ENCODE measurements at places on chromosomes 12 and 14.

- DNase-seq = no peak
Observed at GRCh38 chr12:21715386-21715785, 57.7 kb upstream of the LDHB start.

GRCh38 chr14:52075371-52075770, 6.5 kb upstream of the NID2 start:
- DNase-seq = no peak

DNA sequence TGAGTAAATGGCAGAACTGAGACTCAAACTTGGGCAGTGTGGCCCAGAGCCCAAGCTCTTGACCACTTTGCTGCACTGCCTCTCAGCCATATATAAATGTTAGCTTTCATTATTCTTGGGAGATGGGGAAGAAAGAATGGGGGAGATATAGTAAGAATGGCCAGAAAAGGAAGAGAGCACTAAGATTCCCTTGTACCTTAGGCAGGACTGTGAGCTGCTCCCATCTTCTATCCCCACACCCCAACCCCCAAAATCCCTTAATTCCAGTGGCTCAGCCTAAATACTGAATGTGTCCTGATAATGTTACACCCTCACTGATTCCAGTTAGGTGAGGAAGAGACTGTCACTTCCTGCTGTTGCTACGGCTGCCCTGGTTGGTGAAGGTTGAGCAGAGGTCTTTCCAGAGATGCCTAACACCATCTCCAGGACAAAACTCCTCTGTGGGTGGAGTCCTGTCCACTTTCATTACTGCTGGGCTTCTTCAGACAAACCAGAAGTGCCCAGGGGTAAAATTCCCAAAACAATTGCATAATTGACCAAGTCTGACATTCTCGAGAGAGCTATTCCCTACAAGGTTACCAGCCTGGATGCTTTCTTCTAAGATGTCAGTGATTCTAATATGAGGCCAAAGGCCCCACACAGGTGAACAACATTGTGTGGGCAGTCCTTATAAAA, 51.8 kb downstream of the GNG2 start:
- DNase-seq = no peak

GRCh38 chr12:131334835-131335234, 376.1 kb upstream of the SFSWAP start:
- no peak for DNase-seq

DNA sequence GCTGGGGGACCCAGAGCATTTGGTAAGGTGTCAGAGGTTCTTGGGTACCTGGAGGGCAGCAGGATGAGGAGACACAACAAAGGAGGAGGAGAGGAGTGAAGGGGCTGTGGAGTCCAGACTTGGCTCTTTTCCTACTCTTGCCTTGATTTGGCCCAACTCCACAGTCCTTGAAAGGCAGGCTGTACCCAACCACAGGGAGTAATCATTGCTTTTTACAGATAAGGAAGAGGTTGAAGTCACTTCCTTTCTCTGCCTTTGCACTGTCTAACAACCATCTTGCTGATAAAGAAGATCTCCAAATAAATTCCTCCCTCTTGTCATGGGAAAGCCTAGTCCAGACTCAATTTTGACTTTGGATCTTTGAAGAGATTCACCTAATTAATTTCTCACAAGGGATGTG, 226.8 kb upstream of the HMGA2 start:
- no peak for DNase-seq

DNA sequence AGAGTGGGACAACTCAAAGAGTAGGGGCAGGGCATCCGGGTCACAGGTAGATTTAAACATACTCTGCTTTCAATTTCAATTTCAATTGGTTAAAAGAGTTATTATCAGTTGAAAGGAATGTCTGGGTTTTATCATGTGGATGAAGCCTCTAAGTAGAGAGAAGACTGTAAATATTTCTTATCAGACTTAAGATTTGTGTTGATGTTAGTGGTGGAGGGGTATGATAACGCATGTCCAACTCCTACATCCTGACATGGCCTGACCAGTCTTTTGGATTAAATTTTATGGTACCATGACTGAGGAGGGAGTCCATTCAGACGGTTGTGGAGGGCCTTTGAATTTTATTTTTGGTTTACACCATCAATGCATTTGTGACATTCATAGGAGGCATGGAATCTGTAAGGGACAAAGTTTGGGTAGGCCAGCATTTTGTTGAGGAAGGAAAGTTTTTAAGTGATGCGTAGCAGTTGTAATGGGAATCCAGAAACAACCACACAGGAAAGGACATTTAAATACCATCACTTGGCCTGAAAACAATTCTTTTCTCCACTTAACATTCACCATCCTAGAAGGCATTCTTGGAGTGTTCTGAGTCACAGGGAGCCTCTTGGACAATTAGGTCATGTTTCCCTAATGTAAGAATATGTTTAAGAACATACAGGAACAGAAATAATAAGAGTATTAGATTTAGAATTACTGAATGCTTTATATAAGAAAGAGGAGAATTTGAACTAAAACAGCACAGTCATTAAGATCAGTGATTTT, 371.9 kb downstream of the ATP23 start:
- no peak for DNase-seq

GRCh38 chr14:30243207-30243606, 315.6 kb upstream of the PRKD1 start:
- DNase-seq = no peak

- peak; percentile 2 for DNase-seq
Observed at GRCh38 chr14:68012871-68013270, 193.3 kb downstream of the RAD51B start.

DNA sequence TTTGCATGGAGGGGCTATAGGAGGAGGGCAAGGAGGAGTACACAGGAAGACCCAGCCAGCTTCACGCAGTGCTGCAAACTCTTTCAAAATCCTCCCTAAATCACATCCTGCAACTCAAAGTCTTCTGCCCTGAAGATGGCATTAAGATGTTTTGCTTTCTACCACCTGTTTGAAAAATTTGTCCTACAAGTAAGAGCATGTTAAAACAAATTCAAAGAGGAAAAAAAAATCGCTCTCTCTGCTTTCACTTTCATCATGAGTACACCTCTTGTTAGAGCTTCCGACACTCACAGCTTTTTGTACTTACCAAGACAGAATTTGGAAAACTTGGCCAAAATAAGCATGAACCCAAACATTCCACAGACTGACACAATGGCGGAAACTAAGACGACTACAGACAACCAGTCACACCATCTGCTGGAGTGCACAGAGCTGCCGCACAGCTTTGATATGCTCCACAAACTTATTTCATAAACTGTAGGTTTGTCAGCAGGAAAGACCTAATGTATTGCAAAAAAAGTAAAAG, 21.3 kb downstream of the GCH1 start:
- DNase-seq = no peak

DNA sequence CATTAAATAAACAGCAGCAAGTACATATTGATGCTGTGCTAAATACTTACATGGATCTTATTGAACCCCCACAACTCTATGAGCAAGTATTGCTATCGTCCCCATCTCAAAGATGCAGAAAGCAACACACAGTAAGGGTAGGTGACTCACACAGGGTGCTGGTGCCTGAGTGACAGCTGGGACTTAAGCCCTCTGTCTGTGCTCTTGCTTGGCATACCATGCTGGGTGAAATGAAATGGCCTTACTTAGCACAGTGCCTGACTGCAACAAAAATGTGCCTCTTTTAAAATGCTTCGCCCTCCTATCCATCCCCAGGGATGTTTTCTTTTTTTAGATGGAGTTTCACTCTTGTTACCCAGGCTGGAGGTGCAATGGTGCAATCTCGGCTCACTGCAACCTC, 788 bp downstream of the TEX52 start:
- DNase-seq = no peak

GRCh38 chr12:89537389-89537788, 11.5 kb upstream of the POC1B start:
- DNase-seq = no peak

DNA sequence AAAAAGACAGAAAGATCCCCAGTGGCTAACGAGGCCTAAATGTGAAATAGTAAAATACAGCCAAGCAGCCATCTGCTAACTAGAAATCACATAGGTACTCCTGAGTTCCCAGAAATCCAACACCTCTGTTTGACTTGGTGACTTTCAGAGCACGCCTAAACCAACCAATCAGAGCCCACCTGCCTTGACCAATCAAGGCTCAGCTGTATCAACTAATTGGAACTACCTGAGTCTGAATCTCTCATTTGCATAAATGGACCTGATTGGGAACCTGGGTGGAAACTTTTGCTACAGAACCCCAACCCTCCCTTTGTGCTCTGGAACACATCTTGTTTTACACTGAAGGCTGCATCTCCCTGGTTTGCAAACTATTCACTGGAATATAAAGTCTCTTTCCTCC, 5.1 kb upstream of the TCL1B start:
- no peak for DNase-seq

GRCh38 chr14:41650802-41651201, 44.1 kb downstream of the LRFN5 start:
- DNase-seq = no peak

DNA sequence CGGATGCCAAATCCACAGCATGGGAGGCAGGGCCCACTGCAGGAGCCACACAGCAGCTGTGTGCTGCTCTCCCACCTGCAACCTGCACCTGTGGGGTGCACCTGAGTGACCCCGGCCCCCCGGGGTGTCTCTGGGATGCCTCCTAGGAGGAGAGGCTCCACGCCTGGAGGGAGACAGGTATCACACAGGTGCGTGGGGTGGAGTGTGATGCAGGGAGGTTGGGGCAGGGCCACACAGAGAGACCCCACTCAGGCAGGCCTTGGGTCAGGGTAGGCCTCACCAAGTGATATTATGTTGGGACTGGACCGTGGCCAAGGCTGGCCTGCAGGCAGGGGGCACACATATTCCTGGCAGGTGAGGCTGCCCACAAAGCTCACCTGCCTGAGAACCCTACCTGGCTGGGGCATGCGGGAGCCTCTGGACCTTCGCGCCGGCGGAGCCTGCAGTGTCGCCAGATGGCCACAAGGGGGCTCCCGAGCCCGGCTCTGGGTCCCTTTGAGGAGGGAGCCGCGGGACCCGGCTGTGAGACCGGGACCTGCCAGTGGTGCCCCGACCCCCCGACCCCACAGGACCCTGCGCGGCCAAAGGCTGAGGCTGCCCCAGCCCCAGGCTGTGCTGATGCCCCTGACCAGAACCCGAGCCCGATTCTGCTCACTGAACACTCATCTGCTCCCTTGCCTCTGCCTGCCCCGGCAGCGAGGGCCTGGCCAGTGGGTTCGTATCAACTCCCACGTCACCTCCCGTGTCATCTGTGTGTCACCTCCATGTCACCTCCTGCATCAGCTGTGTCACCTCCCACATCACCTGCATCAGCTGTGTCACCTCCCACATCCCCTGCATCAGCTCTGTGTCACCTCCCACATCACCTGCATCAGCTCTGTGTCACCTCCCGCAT, 11.4 kb downstream of the TMEM121 start:
- peak; percentile 40 for DNase-seq

GRCh38 chr12:93884794-93885460, 207.8 kb downstream of the CRADD start:
- DNase-seq = no peak

GRCh38 chr14:74834692-74835392, 41.1 kb downstream of the PROX2 start:
- DNase-seq = no peak

DNA sequence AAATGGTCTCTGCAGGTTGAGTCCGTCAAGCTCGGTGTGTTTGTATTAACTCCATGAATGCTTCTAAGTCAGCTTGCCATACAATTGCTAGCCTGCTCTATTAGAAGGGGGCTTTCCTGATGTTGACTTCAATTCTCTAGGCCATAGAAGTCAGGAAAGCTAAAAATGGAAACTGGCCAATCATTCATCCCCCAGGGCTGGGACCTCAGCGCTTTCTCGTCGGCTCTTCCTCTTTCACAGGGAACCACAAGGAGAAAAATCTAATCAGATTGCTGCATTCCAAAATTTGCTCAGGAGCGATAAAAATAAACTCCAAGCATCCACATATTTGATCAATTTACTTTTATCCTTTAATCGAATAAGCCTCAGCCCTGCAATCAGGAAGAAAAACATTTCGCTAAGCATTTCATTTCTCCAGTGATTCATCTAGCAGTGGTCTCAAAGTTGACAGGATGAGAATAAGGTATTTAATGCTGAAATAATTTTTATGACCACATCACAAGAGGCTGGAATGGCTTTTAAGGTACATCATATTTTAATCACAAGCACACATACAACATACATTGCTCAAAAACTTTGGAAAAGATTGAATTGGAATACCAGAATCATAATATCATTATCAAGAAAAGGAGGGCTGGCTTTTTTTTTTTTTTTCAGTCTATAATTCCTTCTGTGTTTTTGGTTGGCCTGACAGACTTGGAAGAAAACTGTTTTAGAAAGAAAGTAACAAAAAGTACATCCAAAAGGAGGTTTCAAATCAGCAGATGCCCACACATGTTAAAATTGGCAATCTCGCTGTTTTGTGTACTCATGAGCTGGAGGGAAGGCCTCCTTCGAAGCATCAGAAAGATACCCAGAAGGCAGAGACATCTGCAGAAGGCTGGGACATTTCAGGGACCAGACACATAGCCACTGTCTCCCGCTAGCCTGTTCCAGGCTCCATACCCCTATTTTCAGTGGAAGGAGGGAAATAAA, 316.3 kb downstream of the NUAK1 start:
- no peak for DNase-seq

DNA sequence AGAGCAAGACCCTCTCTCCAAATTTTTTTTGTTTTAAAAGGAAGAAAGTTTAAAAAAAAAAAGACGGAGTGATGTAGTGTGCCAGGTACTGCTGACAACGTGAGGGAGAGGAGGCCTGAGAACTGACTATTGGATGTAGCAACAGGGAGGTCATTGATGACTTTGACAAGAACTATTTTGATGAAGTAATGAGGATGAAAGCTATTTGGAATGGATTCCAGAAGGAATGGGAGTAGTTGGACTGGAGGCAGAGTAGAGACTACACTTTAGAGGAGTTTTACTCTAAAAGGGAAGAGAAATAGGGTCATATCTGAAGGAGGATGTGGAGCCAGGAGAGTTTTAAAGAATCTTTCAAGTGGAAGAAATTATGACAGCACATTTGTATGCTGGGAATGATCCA, 27.8 kb upstream of the SLC38A2 start:
- DNase-seq = no peak

GRCh38 chr12:92049403-92049802, 96.2 kb downstream of the BTG1 start:
- DNase-seq = no peak

GRCh38 chr14:68634874-68635595, 157.8 kb downstream of the ZFP36L1 start:
- no peak for DNase-seq

- peak; percentile 19 for DNase-seq
Observed at GRCh38 chr14:77607741-77608302, 8.6 kb downstream of the SPTLC2 start.

GRCh38 chr14:59484639-59485175, 390 bp downstream of the JKAMP start:
- DNase-seq = no peak

DNA sequence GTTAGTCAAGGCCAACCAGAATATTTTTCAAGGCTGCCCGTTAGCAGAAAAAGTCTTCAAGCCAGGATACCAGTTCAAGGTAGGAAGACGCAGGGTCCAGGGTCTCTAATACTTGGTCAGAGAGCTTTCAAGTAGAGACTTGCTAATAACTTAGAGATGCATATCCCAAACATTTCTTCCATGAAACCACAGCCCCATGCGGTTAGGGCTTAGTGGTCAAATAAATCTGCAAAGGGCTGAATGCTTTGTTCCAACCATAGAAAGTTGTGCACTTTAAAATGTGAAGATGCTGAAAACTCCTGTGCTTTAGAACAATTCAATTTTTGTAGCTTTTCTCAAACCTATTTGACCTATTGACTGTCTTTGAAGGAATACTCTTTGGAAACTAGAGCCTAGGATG, 208.9 kb downstream of the PIK3C2G start:
- no peak for DNase-seq

- DNase-seq = peak; percentile 79
Observed at GRCh38 chr14:105168496-105168978, at the start of gene JAG2. Gene JAG2 (minus strand): TSS chr14:105168776. CDS start chr14:105168420, 356 bp downstream.
